Stimulated activated CD4-positive, alpha-beta T cell treated with anti-CD3 and anti-CD28 coated beads, Interleukin-2, amount 100 ng/mL, for 48 hours (primary cell): ENCODE measurements at places on chromosomes 5 and 9.

GRCh38 chr5:164504141-164504772 lies 998.8 kb downstream of the MAT2B start:
- peak; percentile 8 for DNase-seq

DNA sequence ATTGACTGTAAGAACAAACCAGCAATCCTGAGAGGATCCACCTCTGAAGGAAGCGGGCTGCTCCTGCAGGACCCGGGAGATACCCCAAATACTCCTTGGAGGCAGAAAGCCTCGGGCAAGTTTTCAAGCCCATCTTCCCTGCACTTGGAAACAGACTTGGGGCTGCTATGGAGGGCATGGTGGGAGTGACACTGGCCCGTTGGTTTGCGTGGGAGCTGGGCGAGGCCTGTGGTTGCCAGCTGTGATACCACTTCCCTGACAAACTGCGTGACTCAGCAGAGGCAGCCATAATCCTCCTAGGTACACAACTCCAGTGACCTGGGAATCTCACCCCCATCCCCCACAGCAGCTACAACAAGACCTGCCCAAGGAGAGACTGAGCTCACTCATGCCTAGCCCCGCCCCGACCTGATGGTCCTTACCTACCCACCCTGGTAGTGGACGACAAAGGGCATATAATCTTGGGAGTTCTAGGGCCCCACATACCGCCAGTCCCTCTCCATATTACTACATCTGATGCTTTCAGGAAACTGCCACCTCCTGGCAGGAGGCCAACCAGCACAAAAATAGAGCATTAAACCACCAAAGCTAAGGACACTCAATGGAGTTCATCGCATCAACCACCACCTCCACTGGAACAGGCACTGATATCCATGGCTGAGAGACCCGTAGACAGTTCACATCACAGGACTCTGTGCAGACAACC lies 38.1 kb upstream of the VLDLR start:
- no peak for DNase-seq

- DNase-seq, result no peak
These were observed 2.7 kb downstream of the HEMGN start for GRCh38 chr9:97935276-97935675.

GRCh38 chr9:134622896-134623257 lies 18.7 kb upstream of the COL5A1 start:
- DNase-seq, result no peak

DNA sequence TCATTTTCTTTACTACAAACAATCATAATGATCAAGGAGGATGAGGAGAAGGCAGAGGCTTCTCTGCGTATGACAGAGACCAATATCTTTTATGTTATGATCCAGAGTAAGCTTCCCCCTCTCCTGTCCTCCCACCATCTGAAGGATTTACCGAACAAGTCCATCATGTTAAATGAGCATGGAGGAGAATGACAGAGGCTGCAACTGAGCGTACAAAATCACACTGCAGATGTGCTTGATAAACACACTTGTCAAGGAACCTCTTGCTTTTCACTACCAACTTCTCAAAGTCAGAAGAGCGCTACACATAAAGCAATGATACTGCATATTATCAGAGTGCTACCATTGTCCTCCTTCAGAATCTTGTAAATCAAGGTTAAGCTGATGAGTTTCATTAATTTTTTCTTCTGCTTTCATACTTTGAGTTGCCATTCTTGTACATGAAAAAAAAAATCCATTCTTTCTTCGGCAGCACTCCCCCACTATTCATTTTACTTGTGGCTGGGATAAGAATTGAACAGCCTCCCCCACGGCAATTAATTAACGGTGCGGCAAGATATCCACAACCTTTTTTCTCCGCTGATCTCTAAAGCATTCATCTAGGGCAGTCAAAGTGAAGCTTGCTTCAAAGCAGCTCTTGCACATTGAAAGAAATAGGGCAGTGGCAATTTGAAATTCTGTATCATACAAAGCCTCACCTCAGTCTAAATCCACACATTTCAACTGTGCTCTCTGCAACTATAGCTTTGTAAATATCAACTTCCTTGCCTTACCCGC lies 673.9 kb upstream of the DMAC1 start:
- no peak for DNase-seq

DNA sequence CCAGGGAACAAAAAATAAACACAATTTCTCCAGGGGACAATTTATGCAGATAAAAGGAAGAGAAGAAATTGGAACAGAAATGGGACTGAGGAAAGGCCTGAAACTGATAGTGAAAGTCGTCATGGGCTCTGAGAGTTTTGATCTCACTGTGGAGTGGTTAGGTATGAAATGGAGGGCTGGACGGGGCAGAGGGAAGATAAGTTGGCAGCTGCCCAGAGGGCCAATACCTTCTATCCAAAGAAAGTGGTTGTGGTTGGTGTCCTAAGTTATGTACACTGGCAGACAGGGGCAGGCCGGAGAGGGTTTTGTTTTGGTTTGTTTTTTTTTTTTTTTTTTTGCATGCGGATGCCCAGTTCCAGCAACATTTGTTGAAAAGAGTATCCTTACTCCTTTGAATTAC lies 46.1 kb downstream of the ZNF618 start:
- DNase-seq, result no peak

GRCh38 chr5:138595180-138595795 lies 20.1 kb upstream of the HSPA9 start:
- DNase-seq, result no peak

DNA sequence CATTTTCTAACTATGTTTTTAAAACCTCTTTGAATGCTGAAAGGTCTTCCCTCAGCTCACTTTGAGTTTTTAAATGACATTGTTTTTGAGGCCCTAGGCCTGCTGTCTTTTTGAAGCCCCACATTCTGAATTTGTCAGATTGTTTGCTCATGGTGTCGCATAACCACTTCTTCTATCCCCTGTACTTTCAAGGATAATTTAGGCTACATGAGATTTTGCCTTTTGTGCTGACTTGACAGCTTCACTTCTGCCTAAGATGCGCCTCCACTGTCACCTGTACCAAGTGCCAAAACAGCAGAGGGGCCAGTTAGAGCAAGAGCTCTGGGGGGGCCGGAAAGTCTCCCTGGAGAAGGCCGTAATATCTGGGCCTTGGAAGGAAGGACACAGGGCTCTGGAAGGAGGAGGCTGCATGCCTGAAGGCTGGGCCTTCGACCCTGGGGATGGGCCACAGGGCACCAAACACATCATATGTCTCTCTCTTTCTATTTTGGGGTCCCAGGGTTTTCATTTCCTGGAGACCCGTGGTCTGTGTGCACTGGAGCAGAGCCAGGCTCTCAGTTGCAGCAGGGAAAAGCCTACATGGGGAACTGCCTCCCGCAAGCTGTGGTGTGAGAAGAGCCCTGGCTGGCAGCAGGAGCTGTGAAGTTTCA lies 49.1 kb downstream of the NDST1 start:
- DNase-seq, result no peak

GRCh38 chr9:79256691-79257213 lies 315.0 kb upstream of the TLE4 start:
- no peak for DNase-seq

DNA sequence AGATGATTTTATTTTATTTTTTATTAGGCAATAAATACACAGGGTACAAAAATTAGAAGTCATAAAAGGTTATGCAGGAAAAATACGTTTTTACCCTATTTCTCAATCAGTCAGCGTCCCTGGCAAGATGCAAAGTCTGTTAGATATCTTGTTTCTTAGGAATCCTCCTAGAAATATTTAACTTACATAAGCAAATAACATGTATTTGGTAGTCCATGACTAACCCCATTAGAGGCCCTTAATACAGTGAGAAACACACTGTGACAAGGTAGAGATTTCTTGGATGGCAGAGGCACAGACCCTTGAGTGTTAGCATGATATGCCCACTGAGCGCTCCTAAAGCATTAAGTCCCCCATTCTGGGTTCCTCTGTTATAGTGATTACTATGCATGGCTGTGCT lies 121.2 kb upstream of the ADAMTSL1 start:
- no peak for DNase-seq

- no peak for DNase-seq
These were observed 46.5 kb downstream of the EPB41L4A start for GRCh38 chr5:112372543-112372942.

GRCh38 chr5:72368271-72368670 lies 48.1 kb downstream of the PTCD2 start:
- no peak for DNase-seq

GRCh38 chr9:76810377-76810957 lies 46.2 kb downstream of the PCA3 start:
- DNase-seq, result peak; percentile 10

- no peak for DNase-seq
These were observed 17.4 kb upstream of the IL13 start for GRCh38 chr5:132640613-132641012.

DNA sequence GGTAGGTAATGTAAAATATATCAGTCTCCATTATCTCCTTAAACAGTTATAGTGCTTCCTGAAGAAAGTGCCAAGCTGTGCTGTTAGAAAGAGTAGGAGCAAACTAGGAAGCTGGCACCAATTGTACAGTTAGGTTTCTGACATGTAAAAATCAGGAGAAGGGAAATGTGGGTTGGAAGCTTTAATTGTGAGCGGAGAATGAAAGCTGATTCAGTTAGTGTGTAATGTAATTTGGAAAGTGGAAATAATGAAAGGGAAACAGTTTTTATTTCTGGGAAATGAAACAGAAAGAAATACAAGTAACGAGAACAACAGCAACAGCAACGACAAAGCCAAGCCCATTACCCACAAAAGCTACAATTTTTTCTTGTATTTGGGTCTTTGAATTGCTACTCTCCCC lies 48.8 kb upstream of the JAK2 start:
- no peak for DNase-seq

- DNase-seq, result no peak
These were observed at the start of gene DBH for GRCh38 chr9:133635533-133636531. DBH (plus strand) TSS chr9:133636363; CDS start chr9:133636372, 9 bp downstream.

DNA sequence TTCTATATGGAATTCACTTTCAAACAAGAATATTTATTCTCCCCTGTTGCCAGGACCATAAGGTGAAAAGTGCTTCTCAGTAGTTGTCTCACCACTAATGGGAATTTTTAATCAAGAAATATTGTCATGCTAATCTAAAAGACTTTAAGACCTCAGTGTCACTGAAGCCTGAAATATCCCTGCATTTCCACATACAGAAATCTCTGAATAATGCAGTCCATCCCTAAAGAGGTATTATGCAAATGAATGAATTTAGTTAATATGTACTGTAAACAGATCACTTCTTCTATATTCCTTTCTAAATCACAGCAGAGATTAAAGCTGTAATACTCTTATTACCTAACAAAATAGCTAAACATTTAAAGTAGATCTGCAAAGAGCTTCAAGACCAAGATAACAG lies 531.1 kb upstream of the CDH6 start:
- no peak for DNase-seq

- no peak for DNase-seq
These were observed 289.0 kb downstream of the NR3C1 start for GRCh38 chr5:143114481-143114880.

GRCh38 chr5:58855851-58856739 lies 273.2 kb downstream of the RAB3C start:
- DNase-seq, result no peak

DNA sequence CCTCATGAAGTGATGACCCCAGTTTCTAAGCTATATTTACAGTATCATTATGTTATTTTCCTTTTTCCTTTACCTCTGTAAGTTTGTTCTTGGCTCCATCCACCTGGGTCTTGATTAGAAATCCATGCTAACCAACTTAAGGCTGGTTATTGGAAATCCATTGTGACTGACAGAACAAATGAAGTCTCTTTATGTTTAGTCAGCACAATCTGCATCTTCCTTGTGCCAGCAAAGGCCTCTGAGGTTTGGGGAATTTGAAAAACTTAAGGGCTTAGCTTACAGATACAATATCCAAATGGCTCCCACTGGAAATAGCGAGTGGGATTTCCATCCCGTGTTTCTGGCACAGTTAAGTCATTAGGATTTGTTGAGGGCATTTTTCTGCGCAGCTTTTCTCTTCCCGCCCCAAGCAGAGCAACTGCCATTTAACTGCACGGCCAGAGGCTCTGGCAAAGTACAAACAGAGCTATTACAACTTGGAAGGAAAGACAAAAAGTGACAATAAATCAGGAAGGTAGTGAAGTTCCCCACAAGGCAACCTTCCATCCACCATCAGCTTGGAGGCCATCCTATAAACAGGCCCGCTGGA lies 64.2 kb downstream of the DCP2 start:
- DNase-seq, result no peak

GRCh38 chr9:16705111-16705604 lies 165.3 kb downstream of the BNC2 start:
- no peak for DNase-seq
